SIG-M5 (cell line): ENCODE measurements at places on chromosomes 7 and 10.
A peak's percentile ranks its signal among the peaks of the same experiment; 100 is the strongest.

DNA sequence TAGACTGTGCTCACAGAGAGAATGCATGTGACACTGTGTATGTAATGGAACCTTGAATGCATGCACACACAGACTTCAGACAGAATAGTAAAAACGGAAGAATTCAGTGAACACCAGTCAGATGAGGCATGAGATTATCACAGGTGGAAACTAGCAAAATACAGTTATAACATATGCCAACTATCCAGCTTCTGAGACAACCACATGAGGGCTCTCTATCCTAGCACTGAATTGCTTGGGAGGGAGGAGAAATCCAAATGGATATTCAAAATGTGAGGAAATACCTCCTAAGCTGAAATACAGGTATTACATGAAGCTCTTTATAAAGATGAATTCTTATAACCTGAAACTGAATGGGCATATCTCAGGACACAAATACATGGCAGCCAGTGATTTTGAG lies 30.6 kb downstream of the GARS1 start:
- DNase-seq: no peak

- DNase-seq: no peak
These were observed 78.5 kb downstream of the CDCA7L start for GRCh38 chr7:21867226-21867625.

DNA sequence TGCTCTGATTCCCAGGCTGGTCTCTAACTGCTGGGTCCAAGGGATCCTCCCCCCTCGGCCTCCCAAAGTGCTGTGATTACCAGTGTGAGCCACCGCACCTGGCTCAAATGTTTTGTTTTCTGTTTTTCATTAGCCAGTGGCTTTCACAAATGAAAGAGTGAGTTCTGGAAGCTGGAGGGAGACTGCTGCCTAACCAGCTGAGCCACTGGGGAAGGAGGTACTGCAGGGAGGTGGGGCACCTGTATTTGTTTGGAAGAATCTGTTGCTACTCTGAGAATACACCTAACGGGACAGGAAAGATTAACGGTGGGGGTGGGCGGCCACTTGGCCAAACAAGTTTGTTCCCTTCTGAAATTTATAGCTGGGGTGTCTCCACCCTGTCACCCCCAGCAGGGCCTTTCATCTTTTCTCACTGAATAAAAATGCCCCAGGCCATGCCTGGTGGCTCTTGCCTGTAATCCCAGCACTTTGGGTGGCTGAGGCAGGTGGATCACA lies 4.7 kb downstream of the STOX1 start:
- DNase-seq: no peak

DNA sequence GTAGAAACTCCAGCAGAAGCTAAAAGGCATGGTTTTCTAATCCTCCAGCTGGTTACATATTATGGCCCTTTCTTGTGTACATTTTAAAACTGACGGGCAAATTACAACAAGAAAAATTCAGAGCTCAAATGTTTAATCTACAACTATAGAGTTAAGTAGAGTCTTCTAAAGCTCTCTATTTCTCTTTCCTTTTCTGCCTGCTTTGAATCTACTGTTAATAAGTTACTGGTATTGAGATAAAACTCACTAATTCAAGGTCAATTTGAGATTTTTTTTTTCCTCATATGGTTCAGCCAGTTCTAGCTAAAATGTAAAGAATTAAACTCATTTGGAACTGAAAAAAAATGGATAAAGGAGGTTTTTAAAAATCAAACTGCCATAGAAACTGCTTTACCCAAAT lies 1.6 kb upstream of the PRSS37 start:
- DNase-seq: no peak

- DNase-seq: no peak
These were observed 755 bp downstream of the TOMM7 start for GRCh38 chr7:22821702-22822485.

DNA sequence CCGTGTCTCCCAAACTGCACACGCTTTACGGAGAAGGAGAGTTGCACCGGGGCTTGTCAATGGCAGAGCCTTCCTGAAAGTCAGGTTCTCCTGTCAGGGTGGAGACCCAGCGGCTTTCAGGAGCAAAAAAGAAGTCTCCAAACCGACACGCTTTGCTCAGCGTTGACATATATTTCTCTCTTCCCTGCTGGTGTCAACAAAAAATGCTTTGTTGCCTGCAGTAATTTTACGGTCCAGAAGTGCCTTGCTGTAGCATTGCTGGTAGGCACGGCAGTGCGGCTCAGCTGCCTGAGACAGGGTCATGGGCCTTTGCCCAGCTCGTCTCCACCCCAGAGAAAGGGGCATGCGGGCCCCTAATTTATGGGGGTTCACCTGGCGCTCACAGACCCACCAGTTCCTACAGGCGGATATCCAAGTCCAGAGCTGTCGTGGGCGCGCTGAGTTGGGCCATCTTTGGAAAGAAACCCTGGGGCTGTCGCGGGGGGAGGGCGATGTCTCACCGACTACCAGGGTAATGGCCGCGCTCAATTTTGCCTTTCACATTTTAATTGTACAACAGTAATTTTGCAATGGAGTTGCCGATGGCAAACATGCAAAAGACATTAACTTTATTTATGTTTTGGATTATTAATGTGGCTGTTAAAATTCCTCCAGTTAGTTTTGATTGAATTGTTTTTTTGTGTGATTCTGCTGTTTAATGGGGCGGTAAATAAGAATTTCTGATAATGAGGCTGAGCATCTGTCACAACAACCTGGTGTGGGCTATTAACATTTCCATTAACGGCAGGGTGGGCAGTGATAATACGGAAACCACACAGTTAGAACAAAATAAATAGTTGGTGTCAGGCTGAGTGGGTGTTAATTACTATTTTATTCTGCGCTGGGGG lies 478.2 kb upstream of the FOXK1 start:
- DNase-seq: no peak

DNA sequence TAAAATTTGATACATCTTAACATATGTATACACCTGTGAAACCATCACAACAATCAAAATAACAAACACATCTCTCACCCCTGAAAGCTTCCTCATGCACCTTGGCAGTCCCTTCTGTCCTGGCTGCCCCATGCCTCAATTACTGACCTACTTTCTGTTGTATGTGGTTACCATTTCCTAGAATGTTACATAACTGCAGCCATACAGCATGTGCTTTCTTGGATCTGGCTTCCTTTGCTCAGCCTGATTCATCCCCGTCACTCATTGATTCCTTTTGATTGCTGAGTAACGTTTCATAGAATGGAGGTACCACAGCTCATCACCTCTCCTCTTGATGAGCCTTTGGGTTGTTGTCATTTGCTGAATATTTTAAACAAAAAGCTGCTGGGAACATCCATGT lies 165.3 kb downstream of the CELF2 start:
- DNase-seq: no peak

GRCh38 chr10:103451831-103452505 lies at the start of gene CALHM2:
Gene CALHM2 (minus strand): TSS chr10:103452370. CDS start chr10:103449941, 2,429 bp downstream.
- DNase-seq: peak; percentile 4

DNA sequence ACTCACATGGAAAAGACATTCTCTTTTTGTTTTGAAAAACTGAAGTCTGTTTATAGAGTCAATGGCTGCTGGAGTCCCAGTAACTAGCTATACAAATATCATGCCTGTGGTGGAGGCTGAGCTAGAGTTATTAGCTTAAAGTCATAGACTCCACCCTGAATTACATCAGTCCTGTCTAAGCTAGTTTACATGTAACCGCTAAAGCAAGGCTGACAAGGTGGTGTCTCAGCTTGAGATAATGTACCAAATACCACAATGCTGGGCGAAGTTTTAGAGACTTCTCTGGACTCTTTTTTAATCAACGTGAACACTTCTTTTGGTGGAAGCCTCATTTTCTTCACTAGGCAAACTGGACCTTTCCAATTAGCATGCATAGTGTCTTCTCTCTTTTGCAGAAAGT lies 219.4 kb downstream of the ANK3 start:
- no peak for DNase-seq

- no peak for DNase-seq
These were observed 153.4 kb upstream of the LANCL2 start for GRCh38 chr7:55211726-55212125.

GRCh38 chr10:98262571-98262970 lies 5.4 kb downstream of the LOXL4 start:
- DNase-seq: no peak

DNA sequence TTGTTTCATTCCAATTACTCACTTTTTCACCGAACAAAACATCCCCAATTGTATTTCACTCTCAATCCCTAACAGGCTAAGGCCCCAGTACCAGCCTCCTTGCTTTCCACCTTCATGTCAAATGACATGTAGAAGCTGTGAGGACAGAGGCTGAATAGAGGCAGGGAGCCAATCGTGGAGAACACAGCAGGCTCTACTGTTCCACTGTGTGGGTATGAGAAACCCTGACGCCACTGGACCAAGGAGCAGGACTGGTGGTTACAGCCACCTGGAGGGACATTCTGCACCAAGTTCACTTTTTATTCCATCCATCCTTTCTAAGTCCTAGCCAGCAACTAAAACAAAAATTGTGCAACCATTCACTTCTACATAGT lies 502.8 kb downstream of the SORCS1 start:
- DNase-seq: no peak

- DNase-seq: no peak
These were observed 767 bp downstream of the KRIT1 start for GRCh38 chr7:92244808-92245486.

DNA sequence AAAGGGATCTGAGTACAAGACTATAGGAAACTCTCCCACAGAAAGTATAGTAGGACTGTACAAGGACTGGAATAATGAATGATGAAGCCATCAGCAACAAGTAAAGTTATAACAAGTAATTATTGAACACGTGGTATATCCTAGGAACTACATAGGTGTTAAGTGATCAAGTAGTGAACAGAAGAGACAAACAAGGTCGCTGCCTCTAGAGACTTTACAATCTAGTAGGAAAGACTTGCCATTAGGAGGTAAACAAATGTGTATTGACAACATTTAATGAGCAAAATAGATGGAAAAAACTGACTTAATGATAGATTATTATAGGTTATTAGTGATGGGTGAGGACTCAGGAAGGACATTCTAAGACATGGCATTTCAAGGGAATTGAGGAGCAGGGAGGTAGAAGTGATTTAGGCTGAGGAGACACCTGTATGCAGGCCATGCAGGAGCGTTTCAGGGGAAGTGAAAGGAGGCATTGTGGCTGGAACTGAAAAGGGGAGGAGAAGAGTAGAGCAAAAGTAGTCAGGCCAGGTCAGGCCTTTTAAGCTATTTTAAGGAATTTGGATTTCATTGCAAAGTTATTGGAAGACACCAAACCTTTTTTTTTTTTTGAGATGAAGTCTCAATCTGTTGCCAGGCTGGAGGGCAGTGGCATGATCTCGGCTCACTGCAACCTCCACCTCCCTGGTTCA lies 8.5 kb upstream of the GLCCI1 start:
- no peak for DNase-seq

- no peak for DNase-seq
These were observed 169.9 kb downstream of the RNF133 start for GRCh38 chr7:122528879-122529481.

DNA sequence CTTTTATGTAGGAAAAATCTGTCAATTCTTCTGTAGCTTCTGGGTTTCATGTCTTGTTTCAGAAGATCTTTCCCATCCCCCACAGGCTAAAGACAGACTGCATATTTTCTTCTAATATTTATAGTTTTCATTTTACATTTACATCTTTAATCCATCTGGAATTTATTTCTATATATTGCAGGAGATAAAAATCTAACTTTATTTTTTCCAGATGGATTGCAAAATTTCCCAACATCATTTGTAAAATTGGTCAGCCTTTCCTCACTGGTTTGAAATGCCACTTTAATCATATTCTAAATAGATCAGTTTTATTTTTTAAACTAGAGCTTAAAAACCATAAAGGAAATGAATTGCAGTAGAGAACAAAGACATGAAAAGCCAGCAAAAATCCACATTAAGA lies 46.9 kb downstream of the TMEM26 start:
- DNase-seq: no peak

DNA sequence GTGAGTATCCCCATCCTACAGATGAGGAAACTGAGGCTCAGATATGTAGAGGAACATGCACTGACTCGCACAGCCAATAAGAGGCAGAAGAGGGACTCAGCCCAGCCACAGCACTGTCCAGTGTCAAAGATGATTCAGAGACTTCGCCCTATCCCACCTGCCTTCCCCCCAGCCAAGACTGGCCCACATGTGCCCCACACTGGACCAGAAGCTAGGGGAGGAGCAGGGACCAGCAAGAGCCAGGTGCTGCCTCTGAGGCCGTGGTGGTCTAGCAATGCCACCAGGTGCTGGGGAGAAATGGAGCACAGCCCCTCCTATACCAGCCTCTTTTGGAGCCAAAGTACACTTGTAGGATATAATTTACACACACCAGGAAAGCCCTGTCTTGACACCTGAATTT lies 22.3 kb downstream of the GRID1 start:
- DNase-seq: no peak

GRCh38 chr10:128062881-128063563 lies 63.2 kb downstream of the MKI67 start:
- peak; percentile 44 for DNase-seq

- peak; percentile 91 for DNase-seq
These were observed 23.2 kb downstream of the PILRA start for GRCh38 chr7:100396421-100396982.

GRCh38 chr7:97381815-97382554 lies 264.5 kb downstream of the SDHAF3 start:
- no peak for DNase-seq

- no peak for DNase-seq
These were observed 13.4 kb upstream of the DENND2A start for GRCh38 chr7:140654109-140654387.

DNA sequence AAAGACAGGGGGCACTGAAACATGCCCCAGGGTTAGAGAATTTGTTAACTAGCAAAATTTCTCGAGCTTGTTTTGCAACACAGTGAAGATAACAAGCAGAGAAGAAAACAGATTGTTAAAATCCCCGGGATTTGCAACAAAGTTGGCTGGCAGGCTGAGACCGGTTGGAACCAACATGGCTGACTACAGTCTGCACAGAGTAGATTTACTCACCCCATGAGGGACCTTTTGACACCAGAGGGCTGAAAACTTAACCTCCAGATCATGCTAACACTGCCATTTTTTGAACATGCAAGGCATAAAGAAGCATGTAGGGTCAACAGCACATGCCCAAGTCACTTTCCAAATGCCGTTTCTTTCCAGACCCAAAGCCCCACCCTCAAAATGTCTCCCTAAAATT lies 95.2 kb upstream of the TMEM26 start:
- no peak for DNase-seq

DNA sequence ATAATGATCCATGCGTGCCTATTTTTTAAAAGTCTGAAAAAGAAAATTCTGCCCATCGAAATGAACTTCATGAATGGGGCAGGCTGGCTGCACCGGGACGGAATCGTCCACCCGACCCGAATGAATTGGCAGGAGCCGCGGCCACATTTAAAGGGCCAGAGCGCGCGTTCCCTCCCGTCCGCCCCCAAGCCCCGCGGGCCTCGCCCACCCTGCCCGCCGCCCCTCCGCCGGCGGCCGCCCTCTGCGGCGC lies 319 bp upstream of the GATA3 start:
- DNase-seq: no peak

GRCh38 chr10:45429790-45430189 lies 55.8 kb downstream of the ALOX5 start:
- no peak for DNase-seq
